ENCODE measurements at places on chromosomes 2 and 18.

DNA sequence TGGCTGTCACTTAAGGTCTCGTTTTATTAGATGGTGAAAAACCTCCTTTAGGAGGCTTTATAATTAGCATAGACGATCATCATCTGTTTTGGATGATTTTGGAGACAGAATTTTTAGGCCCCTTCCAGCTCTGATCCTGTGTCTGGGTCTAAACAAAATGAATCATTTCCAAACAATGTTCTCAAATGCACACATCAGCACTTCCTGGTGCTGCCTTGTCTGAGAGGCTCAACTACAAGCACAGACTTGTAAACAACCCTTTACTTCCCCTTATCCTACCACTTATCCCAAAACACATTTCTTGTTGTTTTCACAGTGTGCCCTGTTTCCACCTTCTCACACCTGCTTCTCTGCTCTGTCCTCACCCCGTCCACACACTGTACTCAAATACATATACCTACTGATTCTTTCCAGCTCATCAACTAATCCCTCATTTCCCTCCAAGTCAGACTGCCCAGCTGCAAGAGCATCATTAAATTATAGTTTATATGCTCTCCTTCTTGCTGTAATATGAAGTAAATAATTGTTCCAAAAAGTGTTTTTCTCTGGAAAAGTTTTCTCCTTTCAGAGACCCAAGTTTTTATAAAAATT lies 71.2 kb upstream of the COL3A1 start:
- no peak for DNase-seq

- no peak for DNase-seq
These were observed 4.0 kb upstream of the NOP58 start for GRCh38 chr2:202261531-202261930.

DNA sequence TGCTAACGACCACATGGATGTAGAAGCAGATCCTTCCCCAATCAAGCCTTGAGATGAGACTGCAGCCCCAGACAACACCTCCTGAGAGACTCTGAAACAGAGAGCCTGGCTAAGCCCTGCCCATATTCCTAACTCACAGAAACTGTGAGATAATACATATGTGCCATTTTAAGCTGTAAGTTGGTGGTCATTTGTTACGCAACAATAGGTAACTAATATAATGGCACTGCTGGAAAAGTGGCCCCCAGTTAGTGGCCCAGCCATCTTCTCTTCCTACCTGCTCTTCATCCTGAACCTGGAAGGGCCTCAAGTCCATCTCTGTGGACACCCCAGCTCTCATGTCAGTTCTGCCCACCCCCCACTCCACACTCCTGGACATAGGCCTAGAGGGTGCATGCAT lies 144.0 kb downstream of the TMEM17 start:
- no peak for DNase-seq

- no peak for DNase-seq
These were observed 1278.4 kb upstream of the PIK3C3 start for GRCh38 chr18:40676668-40677067.

DNA sequence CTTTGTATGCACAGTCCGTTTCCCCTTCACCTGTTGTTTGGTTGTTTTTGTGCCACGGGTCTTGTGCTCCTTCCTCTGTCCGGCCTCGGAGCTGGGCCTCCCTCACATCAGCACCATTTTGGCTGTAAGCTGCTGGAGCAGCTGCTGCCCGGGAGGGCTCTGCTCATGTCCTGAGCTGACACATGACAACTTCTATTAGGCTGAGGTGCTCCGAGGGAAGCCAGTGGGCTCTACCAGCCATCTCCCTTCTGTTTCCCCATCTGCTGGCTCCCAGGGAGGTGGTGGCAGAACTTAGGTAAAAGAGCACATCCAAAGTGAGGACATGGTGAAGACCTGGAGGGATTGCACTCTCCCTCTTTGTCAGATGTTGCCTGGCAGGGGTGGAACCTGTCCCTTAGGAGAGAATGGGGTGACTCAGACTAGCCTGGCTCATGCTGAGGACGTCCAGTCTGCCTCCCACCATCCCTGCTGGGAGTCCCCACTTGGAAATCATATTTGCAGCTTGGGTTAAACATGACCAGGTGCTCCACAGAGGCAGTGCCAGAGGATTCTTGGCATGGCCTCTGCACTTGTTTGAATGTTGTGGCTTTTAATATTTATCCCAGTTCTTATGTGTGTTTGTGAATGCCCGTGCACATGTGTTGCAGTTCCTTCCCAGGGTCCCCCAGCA lies 49.8 kb upstream of the TNP1 start:
- DNase-seq = no peak

- no peak for DNase-seq
These were observed 692.9 kb upstream of the HS6ST1 start for GRCh38 chr2:129011466-129012061.

Measured in activated CD4-positive, CD25-positive, alpha-beta regulatory T cell treated with anti-CD3 and anti-CD28 coated beads, Interleukin-2, amount 50 U/mL, for 72 hours (primary cell).